ENCODE measurements at places on chromosomes 13 and 19.

GRCh38 chr13:67844574-67844973, 614.4 kb upstream of the PCDH9 start:
- no peak overlapping the region for H3K27ac ChIP-seq
- no peaks in the 10 kb centered on the region for H3K4me1 ChIP-seq
- H3K27me3 ChIP-seq, result no peaks in the 10 kb centered on the region
- DNase-seq, result no peak
- H3K36me3 ChIP-seq, result no peaks in the 10 kb centered on the region

- no peaks in the 10 kb centered on the region for H3K27me3 ChIP-seq
- H3K4me3 ChIP-seq, result peak within 1 kb of the TSS; percentile 97
- H3K4me1 ChIP-seq, result peaks cover 37% of the 10 kb centered on the region
- H3K36me3 ChIP-seq, result peaks cover 20% of the 10 kb centered on the region
- H3K27ac ChIP-seq, result peak within 1 kb of the TSS; percentile 100
Observed at GRCh38 chr19:49677231-49677900, at the start of gene PRMT1. Gene PRMT1 (plus strand): TSS chr19:49677271. CDS start chr19:49677281, 10 bp downstream.

DNA sequence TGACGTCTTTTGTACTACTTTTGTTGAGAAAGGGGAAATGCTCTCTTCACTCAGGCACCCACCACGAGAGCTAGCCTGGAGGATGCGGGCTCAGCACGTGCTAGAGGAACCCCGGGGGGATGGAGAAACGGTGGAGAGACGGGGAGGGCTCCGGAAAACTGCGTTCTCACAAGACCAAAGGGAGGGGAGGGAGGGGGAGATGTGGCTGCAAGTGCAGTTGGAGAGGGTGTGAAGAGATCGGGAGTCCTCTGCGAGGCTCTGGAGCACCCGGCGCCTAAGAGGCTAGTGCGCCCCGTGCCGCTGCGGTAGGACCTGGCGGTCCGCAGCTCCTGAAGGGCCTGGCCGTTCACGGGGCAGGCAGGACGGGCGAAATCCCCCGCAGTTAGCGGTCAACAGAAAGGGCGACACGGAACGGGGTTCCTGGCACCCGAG, 43.4 kb upstream of the XPO4 start:
- no peaks in the 10 kb centered on the region for H3K36me3 ChIP-seq
- H3K4me1 ChIP-seq, result peaks cover 10% of the 10 kb centered on the region
- H3K27ac ChIP-seq, result no peak overlapping the region
- H3K27me3 ChIP-seq, result peaks cover 36% of the 10 kb centered on the region

DNA sequence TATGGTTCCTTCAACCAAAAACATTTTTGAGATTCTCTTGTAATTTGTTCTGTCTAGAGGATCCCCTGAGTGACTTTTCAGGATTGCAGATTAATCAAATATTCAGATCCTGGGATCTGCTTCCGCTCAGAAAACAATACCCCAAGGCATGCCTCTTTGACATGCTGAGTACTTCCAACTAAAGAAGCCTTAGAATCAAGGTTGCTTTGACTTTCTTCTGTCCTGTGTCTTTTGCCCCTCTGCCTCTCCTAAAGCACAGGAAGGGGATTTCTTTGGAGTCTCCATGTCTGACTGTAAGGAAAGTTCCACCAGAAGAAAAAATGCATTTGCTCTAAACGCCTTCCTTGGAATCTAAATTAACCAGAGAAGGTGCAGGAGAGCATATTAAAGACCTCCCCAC, 431.5 kb downstream of the FGF14 start:
- H3K4me3 ChIP-seq, result no peak overlapping the region
- no peaks in the 10 kb centered on the region for H3K27me3 ChIP-seq
- H3K4me1 ChIP-seq, result no peaks in the 10 kb centered on the region
- DNase-seq, result no peak
- H3K27ac ChIP-seq, result no peak overlapping the region

DNA sequence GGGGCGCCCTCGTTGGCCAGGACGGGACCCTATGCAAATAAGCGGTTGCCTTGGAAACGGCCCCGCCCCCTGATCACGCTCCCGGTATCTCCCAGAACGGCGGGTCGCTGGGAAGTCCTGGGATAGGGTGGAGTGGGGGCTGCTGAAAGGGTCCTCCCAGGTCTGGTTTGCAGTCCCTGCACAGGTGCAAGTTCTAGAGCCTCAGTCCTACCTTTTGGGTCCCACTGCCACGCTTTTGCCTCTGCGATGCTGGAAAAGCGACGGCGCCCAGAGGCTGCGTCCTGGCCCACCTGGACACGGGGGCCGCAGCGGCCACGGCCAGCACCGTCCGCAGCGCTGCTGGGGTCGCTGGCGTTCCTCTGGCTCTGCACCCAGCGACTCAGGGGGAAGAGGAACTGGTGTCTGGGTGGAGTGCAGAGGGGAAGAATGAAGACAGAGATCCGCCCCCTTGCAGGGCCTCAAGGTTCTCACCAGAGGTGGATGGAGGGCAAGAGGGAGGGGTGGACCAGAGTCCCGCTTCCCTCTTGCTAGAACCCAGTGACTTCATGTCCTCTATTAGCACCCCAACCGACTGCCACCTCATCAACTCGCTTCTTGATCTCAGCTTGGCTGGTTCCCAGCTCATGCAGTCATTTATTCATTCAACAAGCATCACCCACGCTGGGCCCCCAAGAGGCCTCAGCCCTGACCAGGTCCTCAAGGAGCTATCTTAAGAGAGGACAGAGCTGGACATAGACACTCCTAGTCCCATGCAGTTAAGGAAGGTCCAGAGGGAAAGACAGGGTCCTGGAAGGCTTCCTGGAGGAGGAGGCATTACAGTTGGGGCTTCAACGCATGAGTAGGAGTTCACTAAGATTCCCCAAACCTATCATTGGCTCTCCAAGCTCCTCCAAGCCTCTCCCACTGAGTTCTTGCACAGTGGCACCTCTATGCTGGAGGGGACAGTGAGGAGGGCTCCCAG, at the start of gene LRRC25:
Gene LRRC25, minus strand, starts transcription at position 381 of the 961 bp plus-strand sequence. CDS start 659 bp downstream, outside the sequence.
- peak; percentile 46 for DNase-seq
- H3K36me3 ChIP-seq, result no peaks in the 10 kb centered on the region
- H3K4me1 ChIP-seq, result peaks cover 23% of the 10 kb centered on the region
- H3K4me3 ChIP-seq, result peak within 1 kb of the TSS; percentile 12

DNA sequence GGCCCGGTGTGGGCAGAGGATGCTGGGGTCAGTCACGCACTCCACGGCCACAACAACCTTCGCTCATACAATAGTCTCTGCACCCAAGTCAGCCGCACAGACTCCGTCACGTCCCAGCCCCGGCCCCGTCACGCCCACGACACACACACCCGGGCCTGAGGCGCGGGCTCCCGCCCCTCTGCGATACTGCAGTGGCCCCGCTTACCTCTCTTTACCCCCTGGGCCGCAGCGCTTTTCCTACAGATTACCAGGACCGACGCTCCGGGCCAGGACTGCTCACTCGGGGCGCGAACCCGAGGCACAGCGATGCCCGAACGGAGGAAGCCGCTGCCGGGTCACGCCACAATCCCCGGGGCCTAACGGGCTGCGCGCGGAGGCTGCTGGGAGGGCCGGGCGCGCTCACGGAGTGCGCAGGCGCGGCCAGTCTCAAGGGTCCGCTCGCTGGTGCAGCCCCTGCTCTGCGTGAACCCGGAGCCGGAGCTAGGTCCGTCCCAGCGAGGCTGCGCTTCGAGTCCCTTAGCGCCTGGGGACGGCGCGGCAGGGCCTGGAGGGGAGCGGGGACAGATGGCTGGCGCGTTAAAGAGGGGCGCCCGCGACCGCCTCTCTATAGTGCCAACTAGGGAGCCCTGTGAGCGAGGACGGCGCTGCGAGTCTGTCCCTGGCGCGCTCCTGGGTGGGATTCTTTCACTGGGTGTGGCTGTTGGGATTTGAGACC, at the start of gene ZFP82:
Gene ZFP82, minus strand, starts transcription at position 358 of the 715 bp plus-strand sequence. CDS start 8,855 bp downstream, outside the sequence.
- peak within 1 kb of the TSS; percentile 96 for H3K27ac ChIP-seq
- peaks cover 24% of the 10 kb centered on the region for H3K4me1 ChIP-seq
- H3K27me3 ChIP-seq, result peaks cover 10% of the 10 kb centered on the region

DNA sequence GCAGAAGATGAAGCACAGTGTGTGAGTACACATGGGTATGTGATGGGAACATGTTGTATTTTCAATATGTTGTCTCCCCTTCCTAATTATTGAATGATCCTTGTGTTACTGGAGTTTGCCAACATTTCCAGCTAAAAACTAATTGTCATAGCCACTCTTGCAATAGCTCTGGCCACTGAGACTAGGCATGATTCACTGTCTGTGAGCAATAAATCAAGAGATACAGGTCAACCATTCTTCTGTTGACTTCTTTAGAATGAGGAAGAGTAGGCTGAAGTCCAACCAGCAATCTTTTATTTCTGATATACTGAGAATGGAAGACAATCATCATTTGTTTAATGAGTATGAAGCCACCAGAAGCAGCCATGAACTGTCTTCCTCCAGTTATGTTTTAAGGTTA, 413.9 kb downstream of the SLITRK5 start:
- H3K4me3 ChIP-seq, result no peak overlapping the region
- H3K27ac ChIP-seq, result no peak overlapping the region
- H3K36me3 ChIP-seq, result no peaks in the 10 kb centered on the region
- no peaks in the 10 kb centered on the region for H3K27me3 ChIP-seq
- DNase-seq, result no peak

Measured in activated CD8-positive, alpha-beta T cell treated with anti-CD3 and anti-CD28 coated beads, Interleukin-2, amount 10 ng/mL, durations not matched to agents 7 days and 5 days (primary cell).